ENCODE measurements at places on chromosomes 2 and 18. TPM values are rescaled to one million over a fixed set of nuclear protein-coding genes. Genes with fewer than 3 reads are reported as not detected.
A peak's percentile ranks its signal among the peaks of the same experiment; 100 is the strongest.

DNA sequence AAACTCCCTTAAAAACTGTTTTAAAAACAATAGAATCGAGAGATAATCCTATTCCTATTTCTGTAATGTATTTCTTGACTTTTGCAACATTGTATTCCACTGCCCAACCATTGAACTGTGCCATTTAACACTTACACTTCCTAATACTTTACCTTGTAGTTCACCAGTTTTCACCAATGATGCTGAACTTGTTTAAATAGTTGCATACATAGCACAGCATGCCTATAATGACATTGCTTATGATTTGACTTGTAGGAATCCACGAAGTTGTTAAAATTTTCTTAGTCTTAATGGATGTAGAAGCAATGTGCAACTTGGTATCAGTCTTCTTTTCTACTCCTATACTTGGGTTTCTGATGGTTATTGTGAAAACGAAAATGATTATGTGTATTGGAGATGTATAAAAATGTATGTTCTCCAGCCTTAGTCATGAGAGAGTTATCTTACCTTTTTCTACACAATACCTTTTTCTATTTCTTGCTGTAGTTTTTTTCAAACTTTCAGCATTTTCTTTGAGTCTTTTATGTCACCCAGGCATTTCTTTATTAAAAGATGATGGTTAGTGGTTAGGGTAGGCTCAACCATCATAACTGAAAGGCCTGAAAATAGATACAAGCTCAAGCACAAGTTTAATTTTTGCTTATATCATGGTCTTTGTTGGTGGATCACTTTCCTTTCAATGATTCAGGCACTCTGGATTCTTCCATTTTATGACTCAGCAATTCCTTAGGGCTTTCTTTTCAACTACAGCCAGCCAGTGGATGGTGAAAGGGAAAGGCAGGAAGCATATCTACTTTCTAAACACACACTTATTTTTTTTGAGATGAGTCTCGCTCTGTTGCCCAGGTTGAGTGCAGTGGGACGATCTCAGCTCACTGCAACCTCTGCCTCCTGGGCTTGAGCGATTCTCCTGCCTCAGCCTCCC lies 9.4 kb downstream of the GPD2 start:
- no peak for DNase-seq

DNA sequence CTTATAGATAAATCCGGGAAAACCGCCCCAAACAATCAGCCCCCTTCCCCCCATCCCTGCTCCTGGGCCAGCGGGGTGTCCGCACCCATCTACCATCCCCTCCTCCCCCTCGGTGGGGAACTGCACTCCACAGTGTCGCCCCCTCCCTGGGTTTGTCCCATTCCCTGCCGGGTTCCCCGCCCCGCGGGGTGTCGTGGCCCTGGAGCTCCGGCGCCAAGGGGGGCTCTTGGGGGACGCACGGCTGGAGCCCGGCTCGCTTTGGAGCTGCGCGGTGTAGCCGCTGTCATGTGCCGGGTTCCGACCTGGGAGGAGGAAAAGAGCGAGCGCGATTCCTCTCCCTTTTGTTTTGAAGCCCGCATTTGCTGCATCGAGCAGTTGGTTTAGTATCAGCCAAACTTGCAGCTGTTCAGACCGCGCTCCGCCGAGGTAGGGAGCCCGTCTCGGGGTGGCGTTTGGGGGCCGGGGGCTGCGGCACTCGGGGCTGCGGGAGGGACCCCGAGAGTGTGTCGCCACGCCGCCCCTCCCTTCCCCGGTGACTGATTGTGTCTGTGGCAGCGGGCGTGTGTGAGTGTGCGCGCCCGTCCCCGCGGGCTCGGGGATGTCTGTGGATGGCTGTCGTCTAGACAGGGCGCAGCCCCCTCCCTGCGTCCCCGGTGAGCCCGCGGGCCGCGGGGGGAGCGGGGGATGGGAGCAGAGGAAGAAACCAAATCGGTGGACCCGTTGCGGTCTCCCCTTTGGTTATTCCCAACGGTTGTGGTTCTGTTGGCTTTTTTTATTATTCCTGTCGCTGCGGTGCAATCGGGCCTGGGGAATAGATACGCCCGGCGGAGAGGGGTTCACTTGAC lies 797 bp downstream of the CTIF start:
- peak; percentile 85 for DNase-seq

DNA sequence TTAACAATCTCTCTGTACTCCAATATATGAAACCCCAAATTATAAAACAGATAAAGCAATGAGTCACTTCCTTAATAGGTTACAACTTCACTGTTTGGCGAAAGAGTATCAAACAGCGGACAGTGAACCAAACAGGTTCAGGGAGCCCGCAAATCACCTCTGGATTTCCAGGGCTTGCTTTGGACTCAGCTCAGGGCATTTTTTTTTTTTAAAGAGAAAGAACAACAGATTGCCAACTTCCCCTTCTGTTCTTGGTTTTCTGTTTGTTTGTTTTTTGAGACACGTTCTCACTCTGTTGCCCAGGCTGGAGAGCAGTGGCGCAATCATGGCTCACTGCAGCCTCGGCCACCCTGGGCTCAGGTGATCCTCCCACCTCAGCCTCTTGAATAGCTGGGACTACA lies 52.7 kb downstream of the ABCB11 start:
- DNase-seq = no peak

DNA sequence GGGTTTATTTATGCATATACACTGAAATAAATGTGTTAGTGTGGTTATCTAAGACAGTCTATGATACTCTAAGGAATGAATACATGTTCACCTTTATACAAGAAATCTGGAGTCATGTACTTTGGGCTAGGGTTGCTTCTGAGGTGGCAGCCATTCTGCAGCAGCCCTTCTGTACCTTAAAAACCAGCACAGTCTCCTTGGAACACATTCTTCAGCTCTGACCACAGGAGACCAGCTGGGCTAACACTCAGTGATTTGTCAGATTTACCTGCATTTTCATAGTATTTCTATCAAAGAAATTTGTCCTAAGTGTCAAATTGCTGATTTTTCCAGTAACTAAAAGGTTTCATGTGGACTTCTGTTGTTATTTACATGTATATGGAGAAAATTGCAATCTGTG lies 167.7 kb downstream of the CAMKMT start:
- no peak for DNase-seq

DNA sequence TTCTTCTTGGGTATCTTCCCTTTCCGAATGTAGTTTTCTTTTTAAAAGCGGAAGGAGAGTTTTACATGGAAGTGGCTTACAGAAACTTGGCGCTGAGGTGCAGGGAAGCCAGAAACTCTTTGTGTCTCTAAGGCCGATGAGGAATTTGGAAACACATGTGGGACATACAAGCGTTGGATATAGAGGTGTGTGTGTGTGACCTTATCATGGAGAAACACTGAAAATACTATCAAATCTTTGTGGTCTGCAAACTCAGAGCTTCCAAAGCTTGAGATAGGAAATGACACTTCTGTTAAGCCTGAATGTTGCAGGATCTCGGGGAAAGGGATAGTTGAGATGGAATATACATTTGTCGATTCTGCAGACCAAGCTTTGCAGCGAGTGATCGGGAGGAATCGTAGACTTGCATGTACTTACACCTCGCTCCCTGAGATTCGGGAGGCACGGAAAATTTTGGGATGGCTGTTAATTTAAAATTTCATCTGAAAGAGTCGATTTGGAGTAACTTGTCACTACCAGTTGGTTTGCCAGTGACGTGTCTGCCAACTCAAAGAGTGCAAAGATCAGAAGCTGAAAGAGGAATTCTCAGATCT lies 1.0 kb downstream of the NAB1 start:
- DNase-seq = no peak

- no peak for DNase-seq
Measured at GRCh38 chr2:180115675-180116074, 108.6 kb upstream of the CWC22 start.

DNA sequence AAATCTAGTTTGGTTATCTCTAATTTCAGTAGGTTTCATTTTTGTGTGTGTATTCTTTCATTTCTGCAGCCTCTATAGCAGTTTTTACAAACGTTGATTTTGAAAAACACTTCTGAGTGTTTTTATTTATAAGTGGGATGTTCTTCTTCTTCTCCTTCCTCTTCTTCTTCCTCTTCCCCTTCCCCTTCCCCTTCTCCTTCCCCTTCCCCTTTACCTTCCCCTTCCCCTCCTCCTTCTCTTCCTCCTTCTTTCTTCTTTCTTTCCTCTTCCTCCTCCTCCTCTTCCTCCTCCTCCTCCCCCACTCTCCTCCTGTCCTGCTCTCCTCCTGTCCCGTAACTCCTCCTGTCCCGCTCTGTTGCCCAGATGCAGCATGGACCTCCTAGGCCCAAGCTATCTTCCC lies 4.2 kb downstream of the UGGT1 start:
- no peak for DNase-seq

GRCh38 chr2:9140645-9141044 lies 66.0 kb upstream of the ASAP2 start:
- no peak for DNase-seq

DNA sequence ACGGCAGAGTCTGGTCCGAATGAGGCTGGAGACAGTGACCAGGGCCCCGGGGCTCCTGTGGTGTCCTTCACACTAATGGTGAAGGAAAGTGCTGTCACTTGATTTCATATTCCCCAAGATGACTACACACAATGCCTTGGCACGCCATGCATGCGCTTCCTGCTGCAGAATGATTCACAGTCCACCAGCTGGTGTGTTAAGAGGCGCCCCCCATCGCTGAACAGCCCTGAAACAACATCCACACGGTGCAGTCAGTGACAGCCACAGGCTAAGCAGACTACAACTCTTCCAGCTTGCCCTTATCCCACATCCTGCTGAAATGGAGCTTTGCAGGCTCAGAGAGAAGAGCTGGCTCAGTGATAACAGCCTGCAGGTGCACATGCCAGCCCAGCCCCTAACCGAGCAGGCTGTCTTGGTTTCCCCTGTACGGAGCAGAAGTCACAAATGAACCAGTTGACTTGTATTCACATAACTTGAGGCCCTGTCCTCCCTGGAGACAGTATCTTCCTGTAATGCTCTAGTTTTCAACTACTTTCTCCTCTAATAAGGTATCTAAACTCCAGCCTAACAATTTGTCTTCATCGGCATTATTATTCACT lies 24.3 kb upstream of the CDH20 start:
- DNase-seq = no peak

DNA sequence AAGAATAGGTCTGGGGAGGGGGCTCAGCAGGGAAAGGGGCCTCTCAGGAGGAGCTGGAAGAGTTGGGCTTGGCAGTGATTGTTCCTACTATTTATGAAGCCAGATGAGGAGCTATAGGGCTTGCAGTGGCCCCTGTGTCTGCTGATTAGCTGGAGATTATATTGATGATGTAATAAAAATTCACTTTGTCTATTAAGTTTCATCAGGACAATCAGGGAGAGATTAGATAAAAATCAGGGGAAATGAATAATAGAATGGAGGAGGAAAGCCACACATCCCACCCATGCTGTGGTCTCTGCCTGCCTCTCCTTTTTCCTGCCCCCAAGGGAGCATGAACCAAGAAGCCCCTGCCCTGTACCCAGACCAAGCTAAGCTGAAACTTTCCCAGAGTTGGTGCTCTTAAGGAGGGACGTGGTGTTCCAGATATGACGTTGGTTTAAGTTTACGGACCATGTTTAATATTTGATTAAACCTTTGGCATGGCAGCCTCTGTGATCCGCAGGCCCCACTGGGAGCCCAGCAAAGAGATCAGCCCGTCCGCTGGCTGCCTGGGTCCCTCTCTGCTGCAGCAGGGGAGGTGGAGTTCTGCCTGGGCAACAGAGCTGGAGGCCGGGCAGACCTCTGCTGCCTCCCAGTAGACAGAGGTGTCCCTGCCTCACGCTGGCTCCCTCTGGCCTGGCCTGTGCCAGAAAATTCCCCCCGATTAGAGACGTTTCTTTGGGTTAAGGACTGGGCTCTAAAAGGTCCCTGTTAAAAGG lies 15.3 kb downstream of the CELF4 start:
- DNase-seq = no peak

DNA sequence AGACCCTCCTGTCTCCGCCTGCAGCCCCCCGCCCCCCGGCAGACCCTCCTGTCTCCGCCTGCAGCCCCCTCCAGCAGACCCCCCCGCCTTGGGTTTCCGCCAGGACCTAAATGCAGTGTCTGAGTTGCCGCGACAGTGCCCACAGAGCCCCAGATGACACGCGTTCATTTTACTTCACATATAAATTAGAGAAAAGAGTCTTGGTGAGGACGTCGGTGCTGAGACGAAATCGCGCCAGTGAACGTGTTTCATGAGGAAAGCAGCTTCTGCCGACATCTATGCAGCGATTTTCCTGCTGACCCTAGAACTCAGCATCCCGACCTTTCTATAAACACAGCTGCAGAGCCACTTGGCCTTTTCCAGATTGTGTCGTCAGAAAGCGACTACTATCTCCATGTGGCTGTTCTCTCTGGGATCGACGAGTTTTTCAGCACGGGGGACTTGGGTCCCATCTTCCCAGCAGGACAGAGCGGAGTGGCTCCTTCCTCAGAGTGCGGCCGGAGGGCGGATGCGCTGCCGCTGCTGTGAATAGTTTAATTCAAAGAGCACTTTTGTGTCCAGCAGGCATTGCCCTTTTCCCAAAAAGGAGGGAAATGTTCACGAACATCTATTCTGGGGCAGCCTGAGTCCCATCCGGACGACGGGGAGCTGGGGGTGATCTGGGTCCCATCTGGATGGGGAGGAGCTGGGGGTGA lies 136.7 kb downstream of the NFATC1 start:
- DNase-seq = no peak

- peak; percentile 84 for DNase-seq
Measured at GRCh38 chr2:40256649-40257048, 195.2 kb downstream of the SLC8A1 start.

GRCh38 chr18:70553245-70553935 lies 264.5 kb downstream of the SOCS6 start:
- no peak for DNase-seq

- peak; percentile 80 for DNase-seq
Measured at GRCh38 chr2:238974501-238975166, 126.7 kb downstream of the TWIST2 start.

DNA sequence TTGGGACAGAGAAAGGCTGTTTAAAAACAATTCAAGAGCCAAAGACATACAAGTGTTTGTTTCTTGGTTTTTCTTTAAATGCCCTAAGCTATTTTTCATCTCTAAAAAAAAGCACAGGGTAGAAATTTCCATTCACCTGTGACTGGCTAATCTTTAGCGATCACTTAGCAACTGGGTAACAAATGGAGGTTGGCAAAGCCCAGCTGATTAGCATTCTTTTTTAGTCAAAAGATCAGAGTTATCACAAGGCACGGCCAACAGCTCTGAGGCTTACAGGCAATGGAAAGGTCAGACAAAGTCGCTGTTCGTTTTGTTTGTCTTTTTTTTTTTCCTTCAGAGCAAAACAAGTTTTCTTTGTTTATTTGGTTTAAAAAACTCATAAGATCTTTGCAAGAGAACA lies 29.0 kb upstream of the TTR start:
- DNase-seq = no peak

GRCh38 chr2:206204710-206205109 lies 45.0 kb downstream of the EEF1B2 start:
- DNase-seq = no peak

DOK1 gene
- 12.9 TPM for total RNA-seq

C2orf66 gene
- 0.15 TPM for total RNA-seq

GALR1 gene
- not detected for total RNA-seq

FECH gene
- total RNA-seq = 27.6 TPM

GAL3ST2 gene
- 0.57 TPM for total RNA-seq

VWC2L gene
- total RNA-seq = not detected

CCDC150 gene
- total RNA-seq = 25.4 TPM
